ENCODE measurements at places on chromosomes 13 and 19. TPM values are rescaled to one million over a fixed set of nuclear protein-coding genes. Genes with fewer than 3 reads are reported as not detected.

SCAF1 gene
- 73.9 TPM for total RNA-seq

SELENOV gene
- total RNA-seq: not detected

ATP4B gene
- not detected for total RNA-seq

RFPL4AL1 gene
- not detected for total RNA-seq

FCER2 gene
- total RNA-seq: not detected

LGALS7 gene
- total RNA-seq: 0.82 TPM

CYP4F8 gene
- total RNA-seq: not detected

ICAM5 gene
- total RNA-seq: 0.42 TPM

ZNF850 gene
- total RNA-seq: 0.54 TPM

ZNF568 gene
- total RNA-seq: 1.2 TPM

HOMER3 gene
- 33.3 TPM for total RNA-seq

ZNF600 gene
- 0.13 TPM for total RNA-seq

KPTN gene
- total RNA-seq: 20.3 TPM

PTH2 gene
- not detected for total RNA-seq

PLPPR3 gene
- total RNA-seq: 4.3 TPM

GRIK5 gene
- total RNA-seq: 0.57 TPM

PBX4 gene
- total RNA-seq: 1.9 TPM

LCP1 gene
- total RNA-seq: 0.14 TPM

ZNF780B gene
- 7.2 TPM for total RNA-seq

COG3 gene
- 15.8 TPM for total RNA-seq

GPC5 gene
- not detected for total RNA-seq

CERS1 gene
- total RNA-seq: 5.1 TPM

Measured in A549 treated with RU486 at 1 μM for 4 hours (cell line).